Brain microvascular endothelial cell (primary cell): ENCODE measurements at places on chromosomes 3 and 15.

DNA sequence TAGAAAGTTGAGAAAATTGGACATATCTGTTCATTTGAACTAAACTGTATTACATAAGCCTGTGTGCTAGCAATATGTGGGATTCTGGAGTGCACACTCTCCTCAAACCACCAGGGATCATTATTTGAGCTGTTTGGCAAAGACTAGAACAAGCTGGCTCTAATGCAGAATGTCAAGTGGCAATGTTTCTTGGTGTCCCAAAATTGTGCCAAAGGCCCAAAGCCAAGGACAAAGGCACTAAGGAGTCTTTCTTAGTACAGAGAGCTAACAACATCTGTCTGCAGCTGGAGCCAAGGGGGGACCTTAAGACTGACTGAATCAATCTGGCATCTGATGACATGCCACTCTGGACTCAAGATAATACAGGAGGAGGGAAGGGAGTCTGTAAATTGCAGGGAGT, 76.7 kb upstream of the STRIT1 start:
- no peak for DNase-seq

DNA sequence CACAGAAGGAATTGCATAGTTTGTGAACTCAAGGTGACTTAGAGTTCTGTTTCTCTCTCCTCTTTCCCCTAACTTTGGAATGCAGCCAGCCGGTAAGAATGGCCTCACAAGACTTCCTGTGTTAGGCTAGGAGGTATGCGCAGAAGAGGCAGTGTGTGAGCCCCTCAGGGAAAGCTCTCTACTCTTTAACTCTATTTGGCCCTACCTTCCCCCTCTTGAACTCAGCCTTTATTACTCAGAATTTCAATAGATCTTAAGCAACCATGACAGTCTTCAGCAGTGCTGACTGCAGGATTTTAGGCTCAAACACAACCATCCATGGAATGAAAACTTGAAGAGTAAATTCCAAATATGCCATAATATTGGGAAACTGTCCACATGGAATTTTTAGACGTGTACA, 209.5 kb downstream of the DTWD1 start:
- no peak for DNase-seq

- no peak for DNase-seq
Measured at GRCh38 chr3:135849827-135850226, 115.7 kb upstream of the PPP2R3A start.

DNA sequence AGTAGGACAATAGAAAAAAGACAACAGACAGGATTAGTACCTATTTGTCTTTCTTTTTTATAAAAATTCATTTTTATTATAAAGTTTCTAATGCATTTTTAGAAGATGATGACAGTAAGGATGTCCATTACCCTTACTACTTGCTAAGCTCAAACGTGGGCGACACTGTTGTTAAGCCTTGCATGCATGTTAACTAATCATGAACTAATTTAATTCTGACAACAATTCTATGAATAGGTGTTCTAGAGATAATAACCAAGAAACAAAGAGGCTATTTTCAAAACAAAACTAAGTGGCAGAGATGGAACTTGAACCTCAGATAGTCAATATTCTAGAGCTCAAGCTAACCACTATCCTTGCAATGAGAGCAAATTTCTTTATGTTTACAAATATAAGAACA, 247.9 kb downstream of the GBE1 start:
- no peak for DNase-seq

GRCh38 chr3:82342521-82342920, 581.1 kb upstream of the GBE1 start:
- peak; percentile 0 for DNase-seq

DNA sequence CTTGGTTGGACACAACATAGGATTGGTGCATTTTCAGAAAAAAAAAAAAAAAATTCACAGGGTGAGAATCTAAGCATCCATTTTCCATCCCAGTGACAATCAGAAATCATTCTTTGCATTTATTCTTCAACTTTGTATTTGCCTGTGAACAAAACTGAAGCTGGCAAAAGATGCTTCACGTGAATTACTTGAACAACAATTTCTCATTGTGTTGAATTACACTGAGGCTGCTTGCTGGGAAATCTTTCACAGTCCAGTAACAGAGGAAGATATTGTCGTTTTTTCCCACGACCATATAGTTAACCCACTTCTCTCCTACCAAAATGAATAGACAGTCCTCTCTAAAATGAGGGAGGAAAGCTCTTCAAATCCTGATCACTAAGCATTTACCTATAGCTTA, 4.3 kb upstream of the SLCO3A1 start:
- DNase-seq = no peak

DNA sequence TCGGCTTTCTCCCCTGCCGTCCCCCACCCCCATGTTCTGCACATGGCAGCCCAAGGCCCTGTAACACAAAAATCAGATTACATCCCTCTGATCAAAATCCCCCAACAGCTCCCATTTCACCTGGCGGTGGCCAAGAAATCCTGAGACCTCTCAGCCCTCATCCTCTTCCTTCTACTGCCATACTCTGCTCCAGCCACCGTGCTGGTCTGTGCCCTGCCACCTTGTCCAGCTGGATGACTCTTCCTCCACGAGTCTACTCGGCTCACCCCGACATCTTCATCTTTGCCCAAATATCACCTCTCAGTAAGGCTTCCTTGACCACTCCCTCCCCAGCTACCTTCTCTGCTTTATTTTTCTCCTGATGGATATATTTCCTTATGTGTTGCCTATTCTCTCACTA, 3.1 kb downstream of the CCDC51 start:
- DNase-seq = no peak

DNA sequence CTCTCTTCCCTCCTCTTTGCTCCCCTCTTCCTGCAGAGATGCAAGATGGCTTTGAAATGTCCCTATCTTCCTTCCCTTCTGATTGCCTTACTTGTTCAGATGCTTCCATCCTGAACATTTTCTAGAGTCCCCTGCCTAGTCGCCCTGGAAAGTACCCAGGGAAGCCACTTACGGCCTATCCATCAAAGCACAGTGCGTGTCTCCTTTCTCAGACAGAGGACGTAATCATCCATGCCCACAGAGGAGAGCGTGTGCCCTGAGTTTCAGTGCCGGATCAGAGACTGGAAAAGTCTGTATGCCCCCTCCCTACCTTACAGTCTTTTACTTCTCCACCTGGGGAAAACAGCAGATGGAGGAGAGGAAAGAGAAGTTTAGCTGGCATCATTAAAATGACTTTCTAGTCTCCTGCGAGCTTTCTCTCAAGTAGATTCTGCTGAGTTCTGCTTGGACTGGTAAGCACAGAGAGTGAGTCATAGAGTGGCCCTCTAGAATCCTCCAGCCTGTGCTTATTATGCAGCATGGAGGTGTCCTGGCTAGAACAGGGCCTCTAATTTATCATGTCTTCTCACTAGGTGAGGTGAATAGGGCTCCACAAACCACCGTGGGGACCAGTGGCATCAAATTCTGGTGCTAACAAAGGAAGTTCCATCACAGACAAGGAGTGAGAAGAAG, 114.6 kb downstream of the SLCO3A1 start:
- no peak for DNase-seq
